ENCODE measurements at places on chromosomes 1 and 21.

DNA sequence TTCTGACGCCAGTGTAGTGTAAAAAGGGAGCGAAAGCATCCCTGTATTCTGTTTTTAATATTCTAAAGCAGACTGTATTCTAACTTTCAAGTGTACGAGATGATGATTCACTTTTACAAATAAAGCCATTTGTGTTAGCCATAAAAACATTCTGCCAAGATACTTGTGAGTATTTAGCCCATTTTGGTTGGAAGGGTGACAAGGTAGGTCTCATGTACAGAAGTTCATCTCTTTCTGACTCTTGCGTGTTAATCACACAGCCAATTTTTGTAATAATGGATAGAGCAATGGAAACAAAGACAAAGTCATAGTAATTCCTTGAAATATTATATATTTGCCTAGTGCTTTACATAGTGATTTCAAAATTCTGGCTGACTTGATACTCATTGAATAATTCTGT lies 125.3 kb upstream of the GREM2 start:
- DNase-seq: no peak

- no peak for DNase-seq
These were observed 26.8 kb downstream of the EIF4G3 start for GRCh38 chr1:21149855-21150432.

DNA sequence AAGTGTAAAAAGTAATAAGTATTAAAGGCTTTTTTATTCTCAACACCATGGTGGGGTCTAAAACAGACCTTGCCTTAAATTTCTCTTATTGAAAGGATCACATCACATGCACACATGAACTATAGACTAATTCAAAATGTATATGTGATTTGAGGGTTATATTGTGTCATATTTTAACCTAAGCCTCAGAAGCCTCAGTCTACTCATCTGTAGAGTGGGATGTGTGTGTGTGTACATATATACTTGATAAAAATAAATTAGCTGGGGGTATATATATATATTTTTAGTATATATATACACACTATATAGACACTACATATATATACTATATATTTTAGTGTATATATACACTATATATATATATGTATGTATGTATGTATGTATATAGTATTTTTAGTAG lies 58.8 kb downstream of the KCTD3 start:
- DNase-seq: no peak

- DNase-seq: no peak
These were observed 131.7 kb downstream of the HHIPL2 start for GRCh38 chr1:222416001-222416791.

DNA sequence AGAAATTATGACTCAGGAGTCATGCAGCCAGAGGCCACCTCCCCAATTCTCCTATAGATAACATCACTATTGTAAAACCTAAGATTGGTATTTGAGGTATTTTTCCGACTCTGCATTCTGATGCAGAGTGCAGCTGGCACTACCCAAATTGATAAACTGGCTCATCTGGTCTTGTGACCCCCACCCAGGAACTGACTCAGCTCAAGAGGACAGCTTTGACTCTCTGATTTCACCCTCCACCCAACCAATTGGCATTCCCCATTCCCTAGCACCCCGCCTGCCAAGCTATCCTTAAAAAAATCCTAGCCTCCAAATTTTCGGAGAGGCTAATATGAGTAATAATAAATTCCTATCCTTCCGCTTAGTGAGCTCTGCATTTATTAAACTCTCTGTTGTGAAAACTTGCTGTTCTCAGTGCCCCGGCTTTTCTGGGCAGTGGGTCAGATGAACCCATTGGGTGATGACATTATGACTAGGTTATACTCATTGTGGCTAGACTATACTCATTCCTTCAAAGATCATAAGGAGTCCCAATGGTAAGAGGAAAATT lies 39.4 kb upstream of the EPS15 start:
- no peak for DNase-seq

DNA sequence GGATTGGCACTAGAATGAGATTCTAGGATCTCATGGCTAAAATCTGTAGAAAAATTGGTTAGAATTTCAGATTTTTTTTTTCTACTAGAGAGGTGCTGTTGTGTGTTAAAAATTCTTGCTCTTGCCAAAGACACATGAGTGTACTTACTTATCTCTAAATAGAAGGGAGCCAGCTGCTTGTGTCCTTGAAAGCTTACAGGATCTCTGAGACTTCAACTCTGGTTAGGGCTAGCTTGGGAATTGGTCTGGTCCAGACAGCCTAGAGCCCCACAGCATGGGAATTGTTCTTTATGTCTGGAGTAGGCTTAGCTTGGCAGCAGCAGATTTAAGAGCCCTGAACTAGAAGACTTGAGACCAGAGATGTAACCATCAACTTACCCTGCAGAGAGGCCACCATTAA lies 37.3 kb downstream of the MACO1 start:
- no peak for DNase-seq

DNA sequence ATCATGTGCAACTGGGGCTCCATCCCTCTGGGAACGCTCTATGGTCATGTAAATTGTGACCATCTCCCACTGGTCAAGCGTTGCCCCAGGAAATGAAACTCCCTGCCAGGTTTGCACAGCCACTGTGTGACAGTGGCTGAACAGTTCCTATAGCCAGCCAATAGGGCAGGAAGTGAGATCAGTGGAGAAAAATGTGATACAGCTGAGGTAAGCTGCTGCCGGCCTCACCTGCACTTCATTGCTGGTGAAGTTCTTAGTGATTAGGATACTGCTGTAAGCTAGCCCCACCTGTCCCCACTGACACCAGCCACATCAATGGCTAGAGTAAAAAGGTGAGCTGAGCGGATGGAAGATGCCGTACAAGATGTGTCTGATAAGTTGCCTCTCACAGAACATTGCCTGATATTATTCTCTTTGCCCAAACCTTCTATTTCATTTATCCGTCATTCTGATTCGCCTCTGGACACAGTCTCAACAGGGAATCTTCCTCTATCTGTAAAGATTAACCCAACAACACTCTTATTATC lies 38.4 kb upstream of the CDC42BPA start:
- no peak for DNase-seq

DNA sequence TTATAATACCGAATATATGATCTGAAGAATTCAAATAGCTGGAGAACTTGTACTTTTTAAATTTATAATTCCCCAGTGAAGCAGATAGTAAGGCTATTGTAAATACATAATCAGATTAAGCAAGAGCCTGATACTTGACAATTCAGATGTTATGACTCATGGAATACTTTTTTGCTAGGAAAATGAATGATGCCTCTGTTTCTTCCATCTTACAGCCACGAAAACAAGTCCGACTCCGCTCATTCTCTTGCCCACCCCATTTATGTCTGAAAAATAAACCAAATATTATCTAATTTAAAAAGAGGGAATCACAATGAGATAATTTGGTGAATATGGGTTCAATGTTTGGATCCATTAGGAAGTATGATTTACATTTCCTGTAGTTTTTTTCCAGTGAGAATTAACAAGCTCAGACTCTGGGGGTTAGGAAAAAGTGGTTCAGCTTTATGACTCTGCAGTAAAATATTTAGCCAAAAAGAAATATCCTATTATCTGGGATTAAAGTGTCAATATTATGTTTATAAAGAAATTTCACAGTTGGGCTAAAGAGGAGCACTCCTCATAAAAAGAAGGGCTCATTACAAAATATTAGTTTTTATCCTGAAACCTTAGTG lies 50.4 kb upstream of the DAB1 start:
- no peak for DNase-seq

DNA sequence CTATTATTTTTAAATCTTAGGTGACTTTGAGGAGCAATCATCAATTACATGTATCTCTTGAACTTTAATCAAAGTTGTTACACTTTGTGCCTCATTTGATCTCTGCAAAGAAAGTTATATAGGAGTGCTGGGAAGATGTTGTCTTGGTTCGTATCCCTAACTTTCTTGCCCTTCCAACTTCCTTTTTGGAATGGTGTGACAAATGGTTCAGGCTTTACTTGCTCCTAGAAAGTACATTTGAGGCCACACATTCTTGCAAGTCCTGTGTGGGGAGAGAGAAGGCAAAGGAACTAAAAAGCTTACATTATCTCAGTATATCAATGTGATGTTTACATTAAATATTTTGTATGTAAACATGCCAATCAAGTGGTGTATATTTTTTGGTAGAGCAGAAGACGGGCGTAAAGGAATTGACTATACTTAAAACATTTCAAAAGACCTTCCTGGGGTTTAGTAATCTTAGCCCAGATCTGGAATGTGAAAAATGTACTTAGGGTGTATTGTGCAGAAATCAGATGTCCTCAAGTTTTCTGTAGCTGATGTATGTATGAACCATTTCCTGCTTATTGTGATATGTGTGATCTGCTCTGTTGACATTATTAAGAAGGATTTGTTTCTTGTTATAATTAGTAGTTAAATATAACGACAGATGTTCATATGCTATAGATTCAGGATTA lies 59.2 kb downstream of the USP25 start:
- no peak for DNase-seq

GRCh38 chr1:45015683-45016082 lies 3.6 kb downstream of the UROD start:
- DNase-seq: no peak

DNA sequence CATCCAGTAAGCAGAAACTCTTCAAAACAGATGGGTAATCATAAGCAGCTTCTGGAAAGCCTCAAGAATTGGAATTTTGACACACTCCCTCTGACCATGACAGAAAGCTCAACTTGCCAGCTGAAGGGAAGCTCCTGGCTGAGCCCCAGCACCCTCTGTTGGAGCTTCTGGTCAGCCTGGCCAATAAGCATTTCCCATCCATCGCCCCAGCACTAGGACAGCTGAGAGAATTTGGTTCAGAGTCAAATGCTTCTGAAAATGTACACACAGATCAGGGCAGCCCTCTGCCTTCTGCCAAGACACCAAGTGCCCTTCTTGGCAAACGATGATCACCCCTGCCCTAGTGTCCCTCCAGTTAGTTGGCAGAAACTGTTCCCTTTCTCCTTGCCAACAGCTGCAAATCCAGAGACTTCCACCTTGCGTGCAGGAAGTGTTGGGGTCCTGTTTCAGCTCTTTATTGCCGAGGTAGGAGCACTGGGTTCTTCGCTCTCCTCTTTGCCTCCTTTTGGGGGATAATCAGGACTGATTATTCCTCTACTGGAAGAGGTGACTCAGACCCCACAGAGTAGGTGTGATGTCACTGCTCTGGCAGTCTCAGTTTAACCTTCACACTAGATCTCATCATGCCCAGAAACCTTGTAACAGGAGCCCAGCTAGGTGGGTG lies 11.9 kb downstream of the PIGV start:
- DNase-seq: no peak

GRCh38 chr1:33577663-33578062 lies 105.2 kb downstream of the ZSCAN20 start:
- DNase-seq: no peak

Measured in T-helper 1 cell (primary cell).